ENCODE measurements at places on chromosomes 12 and 14.

DNA sequence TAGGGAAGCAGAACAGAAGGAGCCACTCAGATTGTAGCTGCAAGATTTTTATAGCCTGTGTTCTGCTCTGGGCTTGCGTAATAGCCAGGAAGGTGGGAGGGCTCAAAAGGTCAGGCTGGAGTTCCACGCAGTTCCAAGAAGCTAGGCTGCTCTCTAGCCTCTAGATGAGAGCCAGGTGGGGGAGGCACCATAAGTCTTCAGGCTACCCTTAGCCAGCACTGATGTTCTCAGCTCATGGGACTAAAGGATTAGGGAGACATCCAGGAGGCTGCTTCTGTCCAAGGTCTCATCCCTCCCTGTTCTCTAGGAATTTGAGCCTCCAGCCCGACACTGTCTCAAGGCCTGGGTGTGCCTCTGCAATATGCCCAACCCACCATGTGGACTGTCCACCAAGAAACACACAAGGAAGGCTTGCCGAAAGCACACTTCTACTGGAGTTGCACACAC, 1.7 kb downstream of the LMBR1L start:
- no peak for DNase-seq

- no peak for DNase-seq
Measured at GRCh38 chr14:77353469-77354141, 23.3 kb downstream of the TMED8 start.

DNA sequence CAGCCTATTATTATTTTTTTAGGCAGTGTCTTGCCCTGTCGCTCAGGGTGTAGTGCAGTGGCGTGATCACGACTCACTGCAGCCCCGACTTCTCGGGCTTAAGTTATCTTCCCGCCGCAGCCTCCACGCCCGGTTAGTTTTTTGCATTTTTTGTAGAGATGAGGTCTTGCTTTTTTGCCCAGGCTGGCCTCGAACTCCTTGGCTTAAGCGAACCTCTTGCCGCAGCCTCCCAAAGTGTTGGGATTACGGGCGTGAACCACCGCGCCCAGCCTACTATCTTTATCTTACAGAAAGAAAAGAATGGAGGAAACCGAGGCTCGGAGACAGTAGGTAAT, 507 bp upstream of the PTPN11 start:
- DNase-seq: no peak

GRCh38 chr12:55499810-55500252, 7.7 kb downstream of the OR6C68 start:
- DNase-seq: no peak

Data from GM12878 (cell line).